Ascending aorta (tissue), 2 donors: ENCODE measurements at places on chromosomes 6 and 20.
A peak's percentile ranks its signal among the peaks of the same experiment; 100 is the strongest.

DNA sequence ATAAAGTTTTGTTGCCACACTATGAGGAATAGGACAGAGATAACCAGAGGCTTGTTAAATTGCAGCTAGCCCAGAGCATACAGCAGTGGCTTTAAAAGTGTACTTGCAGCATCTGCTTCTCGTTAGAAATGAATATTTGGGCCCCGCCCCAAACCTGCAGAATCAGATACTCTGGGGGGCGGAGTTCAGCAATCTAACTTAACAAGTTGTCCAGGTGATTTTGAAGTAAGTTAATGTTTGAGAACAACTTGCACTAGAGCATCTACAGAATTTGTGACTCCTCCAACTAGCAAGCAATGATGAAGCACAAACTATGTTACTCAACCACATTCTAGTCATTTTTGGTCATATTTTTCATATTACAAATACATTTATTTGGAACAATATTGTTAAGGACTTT lies 10.6 kb upstream of the SUPT3H start:
- no peak for DNase-seq

DNA sequence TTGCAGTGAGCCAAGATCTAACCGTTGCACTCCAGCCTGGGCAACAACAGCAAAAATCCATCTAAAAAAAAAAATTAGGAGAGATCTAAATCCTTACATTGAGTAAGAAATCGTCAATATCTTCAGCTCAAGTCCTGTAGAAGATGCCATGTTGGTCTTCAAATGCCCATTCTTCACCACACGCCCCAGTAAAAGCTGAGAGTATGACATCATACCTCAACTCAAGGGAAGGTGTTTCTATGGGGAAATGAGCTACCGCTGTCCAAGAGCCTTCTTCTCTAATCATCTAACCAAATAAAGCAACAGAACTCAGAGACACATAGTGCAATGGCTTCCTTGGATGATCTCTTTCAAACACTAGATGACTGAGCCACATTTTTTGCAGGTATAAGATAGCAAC lies 2.5 kb upstream of the ZC3H12D start:
- DNase-seq = no peak

GRCh38 chr6:152180601-152181000 lies 373.1 kb downstream of the ESR1 start:
- no peak for DNase-seq

- DNase-seq = no peak
Observed at GRCh38 chr6:22091424-22091948, 205.3 kb downstream of the PRL start.

DNA sequence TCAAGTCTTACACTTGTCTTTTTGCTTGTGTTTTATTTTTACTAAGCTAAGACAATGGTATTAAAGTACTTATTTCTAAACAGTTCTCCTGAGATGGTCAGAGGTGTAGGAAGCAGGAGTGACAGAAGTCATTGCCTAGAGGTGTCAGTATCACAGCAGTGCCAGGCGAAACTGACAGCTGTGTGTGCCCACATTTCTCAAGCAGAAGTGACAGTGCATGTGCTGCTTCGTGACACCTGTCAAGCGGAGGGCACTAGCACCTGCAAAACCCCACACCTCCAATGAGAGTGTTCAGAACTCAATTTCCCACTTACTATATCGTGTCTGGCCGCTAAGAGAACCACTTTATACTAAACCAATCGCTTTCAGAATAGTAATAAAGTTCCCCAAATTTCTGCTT lies 82.8 kb downstream of the SLC23A2 start:
- no peak for DNase-seq

GRCh38 chr6:151512481-151512880 lies 18.7 kb downstream of the CCDC170 start:
- DNase-seq = no peak

- DNase-seq = peak; percentile 37
Observed at GRCh38 chr20:62875419-62876361, 14.1 kb upstream of the TCFL5 start.

DNA sequence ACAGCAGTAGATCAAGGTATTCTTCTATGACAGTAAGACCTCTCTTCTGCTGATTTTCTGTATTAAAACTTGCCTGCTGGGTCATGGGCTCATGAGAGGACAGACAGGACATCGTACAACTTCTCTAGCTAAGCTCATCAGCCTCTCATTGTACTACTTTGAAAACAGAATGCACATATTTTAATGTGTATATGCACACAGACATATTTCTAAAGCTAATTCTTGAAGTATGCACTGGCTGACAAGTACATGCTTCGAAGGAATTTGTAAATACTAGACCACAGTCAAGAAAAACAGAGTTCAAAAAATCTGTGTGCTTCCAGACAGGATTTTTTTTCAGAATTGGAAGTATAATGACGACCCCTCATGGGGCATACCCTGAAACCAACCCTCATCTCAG lies 81.7 kb upstream of the CD83 start:
- no peak for DNase-seq

GRCh38 chr6:119128252-119128912 lies 49.9 kb upstream of the FAM184A start:
- no peak for DNase-seq

DNA sequence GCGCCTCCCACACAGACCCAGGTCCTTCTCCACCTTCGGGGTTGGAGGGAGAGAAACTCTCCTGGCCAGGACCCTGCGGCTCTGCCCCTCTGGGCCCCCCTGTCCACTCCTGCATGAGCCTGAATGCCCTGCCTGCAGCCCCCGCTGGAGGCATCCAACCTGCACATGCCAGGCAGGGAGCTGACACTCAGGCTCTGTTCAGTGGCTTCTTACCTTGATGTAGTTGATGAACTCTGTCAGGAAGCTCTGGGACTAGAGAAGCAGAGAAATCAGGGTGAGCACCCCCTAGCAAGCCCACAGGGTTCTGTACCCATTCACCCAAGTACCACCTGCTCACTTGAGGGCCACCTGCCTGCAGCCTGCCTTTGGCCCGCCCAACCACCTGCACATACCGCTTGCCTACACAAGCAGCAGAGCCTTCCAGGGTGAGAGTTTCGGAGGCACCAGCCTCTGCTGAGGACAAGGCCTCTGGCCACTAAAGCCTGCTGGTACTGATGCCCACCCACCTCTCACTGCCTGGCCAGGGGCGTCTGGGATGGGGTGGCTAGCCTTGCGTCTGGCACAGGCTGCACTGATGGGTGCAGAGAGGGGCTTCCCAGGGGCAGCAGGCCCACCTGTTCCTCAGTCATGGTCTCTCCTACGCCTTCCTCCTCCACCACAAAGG lies 9.7 kb downstream of the DDRGK1 start:
- no peak for DNase-seq

GRCh38 chr6:133724726-133725125 lies 164.2 kb upstream of the TCF21 start:
- DNase-seq = no peak

- DNase-seq = no peak
Observed at GRCh38 chr20:20887593-20888265, 175.3 kb upstream of the RALGAPA2 start.

GRCh38 chr20:8039042-8039441 lies 19.5 kb upstream of the TMX4 start:
- DNase-seq = no peak

DNA sequence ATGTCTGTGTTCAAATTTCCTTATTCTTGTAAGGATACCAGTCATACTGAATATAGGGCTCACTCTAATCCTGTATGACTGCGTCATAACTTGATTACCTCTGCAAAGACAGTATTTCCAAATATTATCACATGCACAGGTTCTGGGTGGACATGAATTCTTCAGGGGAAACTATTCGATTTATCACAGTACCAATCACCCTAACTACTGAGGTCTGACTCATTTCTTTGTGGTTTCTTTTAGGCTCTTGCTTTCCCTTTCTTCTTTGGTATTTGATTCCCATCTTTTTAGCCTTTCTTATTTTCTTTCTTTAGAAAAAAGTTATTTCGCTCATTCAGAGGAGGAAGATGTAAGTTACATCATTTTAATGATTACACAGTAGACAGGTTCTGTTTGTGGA lies 40.3 kb upstream of the TBX18 start:
- DNase-seq = no peak

GRCh38 chr20:40584130-40584809 lies 104.8 kb downstream of the MAFB start:
- DNase-seq = no peak

GRCh38 chr6:169473663-169474062 lies 220.0 kb upstream of the THBS2 start:
- no peak for DNase-seq

GRCh38 chr20:34753706-34754461 lies 49.7 kb downstream of the TP53INP2 start:
- no peak for DNase-seq

DNA sequence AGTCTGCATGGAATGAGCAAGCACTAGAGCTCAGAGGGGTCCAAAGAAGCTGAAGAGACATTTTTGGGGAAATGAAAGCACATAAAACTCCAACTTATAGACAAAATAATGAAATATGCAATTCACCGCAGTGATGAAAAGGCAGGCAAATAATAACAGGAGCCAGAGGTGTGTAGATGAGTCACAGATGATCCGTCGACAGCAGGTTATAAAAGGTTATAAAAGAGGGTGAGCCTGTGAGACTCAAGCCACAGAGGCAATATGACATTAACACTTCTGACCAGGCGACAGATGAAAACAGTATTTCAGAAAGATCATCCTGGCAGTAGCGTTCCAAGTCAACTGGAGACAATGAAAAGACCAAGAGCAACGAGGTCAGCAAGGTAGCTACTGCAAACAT lies 35.8 kb upstream of the ANKRD60 start:
- DNase-seq = no peak

- no peak for DNase-seq
Observed at GRCh38 chr6:2857580-2858337, 16.1 kb upstream of the SERPINB1 start.

GRCh38 chr6:95681736-95682135 lies 104.4 kb downstream of the MANEA start:
- no peak for DNase-seq

DNA sequence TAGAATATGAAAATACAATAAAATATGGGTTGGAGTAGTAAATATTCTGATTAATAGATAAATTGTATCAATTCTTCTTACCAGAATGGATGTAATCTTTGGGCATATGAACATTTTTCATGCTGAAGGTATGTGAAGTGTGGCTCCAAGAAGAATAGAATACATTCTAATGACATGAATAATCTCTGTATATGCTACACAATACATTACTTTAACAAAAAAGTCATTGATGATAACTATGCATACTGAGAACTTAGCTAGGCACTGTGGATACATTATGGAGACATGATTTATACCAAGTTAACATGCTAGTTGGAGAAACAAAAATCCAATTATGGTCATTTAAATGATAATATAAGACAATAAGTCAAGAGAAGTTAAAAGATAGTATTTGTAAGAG lies 62.7 kb upstream of the HDAC2 start:
- no peak for DNase-seq

GRCh38 chr6:158803733-158804143 lies 15.4 kb downstream of the EZR start:
- no peak for DNase-seq

DNA sequence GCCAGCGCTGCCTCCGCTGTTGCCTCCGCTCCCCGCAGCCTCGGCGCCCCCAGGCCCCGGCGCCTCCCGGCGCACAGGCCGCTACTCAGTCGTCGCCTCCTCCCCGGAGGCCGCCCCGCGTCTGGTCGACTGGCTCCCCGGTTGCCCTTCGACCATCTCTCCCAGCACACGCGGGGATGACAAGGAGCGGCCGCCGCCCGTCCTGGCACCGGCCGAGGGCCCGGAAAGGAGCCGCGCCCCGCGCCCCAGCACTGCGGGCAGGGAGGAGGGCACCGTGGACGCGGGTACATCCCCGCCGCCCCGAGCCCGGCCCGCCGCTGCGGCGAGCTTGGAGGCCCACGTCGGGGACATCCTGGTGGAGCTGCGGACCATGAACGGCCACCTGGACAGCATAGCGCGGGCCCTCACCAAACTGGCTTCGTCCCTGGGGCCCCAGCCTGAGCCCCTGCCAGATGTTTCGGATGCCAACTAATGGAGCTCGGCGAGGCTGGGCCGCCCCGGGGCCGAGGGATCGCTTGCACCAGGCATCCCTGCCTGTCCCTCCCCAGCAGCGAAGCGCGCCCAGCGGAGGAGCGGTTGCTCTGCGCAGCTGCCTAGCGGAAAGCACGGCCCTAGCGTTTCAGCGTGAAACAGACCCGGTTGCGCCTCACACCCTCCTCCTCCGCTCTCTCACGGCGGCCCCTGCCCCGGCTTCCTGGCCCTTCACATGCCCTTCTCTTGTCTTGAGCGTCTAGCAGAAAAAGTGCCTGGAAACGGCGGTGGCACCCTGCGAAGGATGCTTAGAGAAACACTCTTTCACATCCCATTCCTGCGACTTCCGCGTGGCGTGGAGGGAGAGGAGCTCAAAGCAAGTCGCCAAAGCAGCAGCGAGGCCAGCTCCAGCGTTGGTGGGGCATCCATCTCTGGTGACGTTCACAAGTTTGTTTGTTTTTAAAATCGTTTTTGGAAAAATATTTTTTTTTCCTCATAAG lies 285.8 kb upstream of the SUPT3H start:
- DNase-seq = no peak

GRCh38 chr6:137707590-137708360 lies 159.3 kb upstream of the TNFAIP3 start:
- no peak for DNase-seq

GRCh38 chr6:154653385-154653784 lies 79.8 kb upstream of the SCAF8 start:
- DNase-seq = no peak

- DNase-seq = no peak
Observed at GRCh38 chr6:41132254-41132653, 21.9 kb downstream of the TREML1 start.

DNA sequence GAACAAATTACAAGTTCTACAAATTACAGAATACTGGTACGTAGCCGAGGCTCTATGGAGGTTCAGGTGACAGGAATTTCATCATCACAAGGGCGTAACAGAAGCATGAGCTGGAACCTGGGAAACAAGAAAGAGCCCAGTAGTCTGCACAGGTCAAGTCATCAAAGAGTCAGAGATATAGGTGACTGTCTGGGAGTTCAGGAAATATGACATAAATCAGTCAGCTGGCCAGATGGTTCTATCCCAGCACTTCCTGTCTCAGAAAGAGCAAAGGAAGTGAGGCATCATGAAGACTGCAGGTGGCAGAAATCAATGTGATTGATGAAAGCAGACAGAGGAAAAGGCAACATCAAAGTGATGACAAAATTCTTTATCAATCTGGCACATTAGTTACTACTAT lies 23.3 kb downstream of the MYCT1 start:
- DNase-seq = no peak

GRCh38 chr20:44684047-44684967 lies 30.9 kb upstream of the CCN5 start:
- DNase-seq = no peak

GRCh38 chr20:44455126-44455525 lies 20.5 kb upstream of the TTPAL start:
- DNase-seq = no peak

GRCh38 chr6:29925727-29926412 lies 16.5 kb upstream of the HLA-A start:
- DNase-seq = no peak
